ENCODE measurements at places on chromosomes 12 and 14.

DNA sequence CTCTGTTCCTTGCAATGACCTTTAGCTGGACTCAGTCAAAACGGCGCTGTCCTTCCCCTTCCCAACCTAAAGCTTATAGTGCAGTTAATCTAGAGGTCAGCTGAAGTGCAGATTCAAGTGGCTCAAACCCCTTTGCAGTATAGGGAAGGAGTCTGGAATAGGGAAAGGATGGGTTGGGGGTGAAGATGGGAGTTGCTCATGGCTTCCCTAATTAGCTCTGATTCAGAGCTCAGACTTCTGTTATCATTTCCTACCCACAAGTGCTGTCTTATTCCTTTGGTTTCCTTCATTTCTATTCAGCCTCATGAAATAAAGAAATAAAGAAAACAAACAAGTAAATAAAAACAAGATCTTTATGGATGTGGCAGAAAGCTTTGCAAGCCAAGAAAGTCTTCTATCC, 264.0 kb upstream of the HMGA2 start:
- DNase-seq = no peak

GRCh38 chr12:104064031-104064841, at the start of gene HCFC2:
Gene HCFC2, plus strand, starts transcription at chr12:104064531. Its CDS starts 30 bp downstream, at chr12:104064561.
- DNase-seq = peak; percentile 88

DNA sequence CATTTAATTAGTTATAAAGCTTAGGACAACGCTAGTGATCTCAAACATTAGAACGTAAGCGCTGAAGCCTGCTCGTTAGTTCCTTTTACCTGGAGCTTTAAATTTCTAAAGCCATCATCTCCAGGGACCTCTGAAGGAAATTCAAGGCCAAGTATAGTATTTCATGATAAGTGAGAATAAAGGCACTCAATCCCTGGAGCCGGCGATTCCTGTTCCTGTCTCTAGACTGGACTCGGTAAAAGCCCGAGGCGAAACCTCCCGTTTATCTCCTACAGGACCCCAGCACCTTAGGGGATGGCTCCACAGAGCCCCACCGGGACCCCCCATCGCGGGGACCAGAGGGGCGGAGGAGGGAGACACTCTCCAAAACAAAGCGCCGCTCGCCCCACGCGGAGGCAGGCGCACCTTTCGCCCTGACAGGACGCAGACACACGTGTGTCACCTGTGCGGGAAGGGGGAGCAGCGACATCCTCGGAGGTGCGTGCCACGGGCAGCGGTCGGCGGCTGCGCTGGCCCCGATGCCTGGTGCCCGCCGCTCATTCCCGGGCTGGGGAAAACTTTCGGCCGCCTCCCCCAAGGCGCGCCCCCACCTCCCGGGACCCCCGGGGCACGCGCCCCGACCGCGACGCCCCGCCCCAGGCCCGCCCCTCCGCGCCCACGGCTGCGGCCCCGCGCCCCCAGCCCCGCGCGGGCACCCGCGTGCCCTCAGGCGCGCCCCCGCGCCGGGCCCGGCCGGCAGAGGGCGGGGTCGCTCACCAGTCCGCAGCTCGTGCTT, 678 bp downstream of the RPS6KA5 start:
- peak; percentile 68 for DNase-seq

DNA sequence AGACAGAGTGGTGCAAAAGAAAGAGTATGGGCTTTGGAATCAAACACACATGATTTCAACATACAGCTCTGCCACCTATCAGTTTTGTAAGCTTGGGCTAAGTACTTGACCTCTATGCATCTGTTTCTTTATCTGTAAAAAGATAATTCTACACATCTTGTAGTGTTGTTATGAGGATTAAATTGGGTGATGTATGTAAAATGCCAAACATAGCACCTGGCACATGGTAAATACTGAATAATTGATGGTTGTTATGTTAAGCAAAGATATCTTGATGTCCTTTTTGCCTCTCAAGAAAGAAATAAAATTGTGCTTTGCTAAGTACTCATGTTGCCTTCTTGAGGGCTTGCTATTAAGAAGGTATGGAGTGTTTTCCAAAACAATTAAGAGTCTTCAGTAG, 2.3 kb upstream of the CSRP2 start:
- no peak for DNase-seq

DNA sequence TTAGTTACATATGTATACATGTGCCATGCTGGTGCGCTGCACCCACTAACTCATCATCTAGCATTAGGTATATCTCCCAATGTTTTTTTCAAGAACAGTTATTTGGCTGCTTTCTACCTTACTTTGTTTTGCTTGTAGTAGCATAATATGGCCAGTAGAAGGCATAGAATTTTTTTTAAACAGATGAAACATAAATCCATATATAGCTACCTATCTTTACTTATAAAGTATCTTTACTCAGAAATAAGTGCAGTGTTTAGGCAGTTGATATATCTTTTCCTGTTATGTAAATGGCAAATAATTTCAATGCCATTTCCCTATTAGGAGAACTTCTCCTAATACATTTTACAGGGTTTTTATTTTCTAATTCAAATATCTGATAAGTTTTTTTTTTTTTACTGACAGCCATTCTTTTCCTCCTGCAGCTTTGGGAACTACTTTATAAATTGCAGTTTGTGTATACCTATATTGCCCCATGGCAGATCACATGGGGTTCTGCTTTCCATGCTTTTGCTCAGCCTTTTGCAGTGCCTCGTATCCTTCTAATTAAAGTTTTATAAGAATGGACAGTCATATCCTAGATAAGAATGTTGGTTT, 143.1 kb downstream of the PCNX1 start:
- DNase-seq = no peak

- DNase-seq = peak; percentile 32
These were observed 14.6 kb upstream of the RBM19 start for GRCh38 chr12:113980537-113981337.

DNA sequence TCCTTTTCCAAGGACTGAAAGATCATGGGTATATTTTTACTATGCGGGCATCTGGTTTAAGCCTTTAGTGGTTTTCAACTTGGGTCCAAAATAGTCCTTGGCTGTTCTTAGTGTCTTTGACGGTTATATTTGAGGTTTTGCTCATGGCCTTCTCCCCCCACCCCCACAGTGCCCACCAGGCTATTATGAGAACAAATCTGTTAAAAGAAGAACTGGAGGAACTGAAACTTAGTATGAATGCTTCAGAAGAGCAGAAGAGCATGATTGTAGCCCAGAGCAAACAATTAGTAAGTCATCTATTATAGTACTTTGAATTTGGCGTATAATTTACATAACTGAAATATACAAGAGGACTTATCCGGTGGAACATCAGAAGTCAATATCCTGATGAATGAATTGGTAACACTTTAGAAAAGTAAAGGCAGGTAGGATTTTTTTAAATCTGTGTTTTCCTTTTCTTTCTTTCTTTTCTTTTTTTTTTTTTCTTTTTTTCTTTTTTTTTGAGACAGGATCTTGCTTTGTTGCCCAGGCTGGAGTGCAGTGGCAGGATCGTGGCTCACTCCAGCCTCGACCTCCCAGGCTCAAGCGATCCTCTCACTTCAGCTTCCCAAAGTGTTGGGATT, 71.8 kb upstream of the BCAT1 start:
- DNase-seq = no peak

- DNase-seq = no peak
These were observed 61.7 kb downstream of the TBX5 start for GRCh38 chr12:114344303-114344663.

DNA sequence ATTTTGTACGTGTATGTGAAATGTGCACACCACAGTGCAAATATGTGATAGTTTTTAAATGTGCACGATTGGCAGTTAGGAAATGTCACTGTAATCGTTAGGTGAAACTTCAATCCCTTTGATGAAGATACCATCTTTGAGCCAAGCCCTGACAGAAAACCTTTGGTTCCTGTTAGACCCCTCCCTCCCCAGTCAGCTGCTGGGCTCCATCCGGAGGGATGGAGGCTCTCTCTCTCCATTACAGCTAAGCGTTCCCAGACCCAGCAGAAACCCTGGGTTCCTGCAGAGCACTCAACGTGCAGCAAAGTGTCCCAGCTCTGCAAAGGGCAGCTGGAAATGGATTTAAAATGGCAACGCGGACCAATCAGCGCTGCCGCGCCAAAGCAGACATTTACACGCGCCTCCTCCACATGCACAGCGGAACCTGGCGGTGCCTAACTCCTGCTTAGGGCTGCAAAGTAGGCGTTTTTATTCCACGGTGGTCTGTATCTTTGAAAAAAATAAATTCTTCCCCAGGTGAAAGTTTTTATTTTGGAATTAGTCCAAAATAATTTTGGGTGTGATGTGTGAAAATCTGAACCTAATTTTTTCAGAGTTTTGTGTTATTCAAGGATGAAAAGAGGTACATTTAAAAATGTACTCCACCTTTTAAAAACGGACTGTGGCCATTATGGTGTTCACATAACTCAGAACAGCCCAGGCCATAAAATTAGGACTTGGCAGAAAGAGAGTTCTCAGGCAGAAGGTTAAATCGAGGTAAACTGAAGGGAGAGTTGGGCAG, 1.4 kb upstream of the HMGA2 start:
- peak; percentile 94 for DNase-seq

DNA sequence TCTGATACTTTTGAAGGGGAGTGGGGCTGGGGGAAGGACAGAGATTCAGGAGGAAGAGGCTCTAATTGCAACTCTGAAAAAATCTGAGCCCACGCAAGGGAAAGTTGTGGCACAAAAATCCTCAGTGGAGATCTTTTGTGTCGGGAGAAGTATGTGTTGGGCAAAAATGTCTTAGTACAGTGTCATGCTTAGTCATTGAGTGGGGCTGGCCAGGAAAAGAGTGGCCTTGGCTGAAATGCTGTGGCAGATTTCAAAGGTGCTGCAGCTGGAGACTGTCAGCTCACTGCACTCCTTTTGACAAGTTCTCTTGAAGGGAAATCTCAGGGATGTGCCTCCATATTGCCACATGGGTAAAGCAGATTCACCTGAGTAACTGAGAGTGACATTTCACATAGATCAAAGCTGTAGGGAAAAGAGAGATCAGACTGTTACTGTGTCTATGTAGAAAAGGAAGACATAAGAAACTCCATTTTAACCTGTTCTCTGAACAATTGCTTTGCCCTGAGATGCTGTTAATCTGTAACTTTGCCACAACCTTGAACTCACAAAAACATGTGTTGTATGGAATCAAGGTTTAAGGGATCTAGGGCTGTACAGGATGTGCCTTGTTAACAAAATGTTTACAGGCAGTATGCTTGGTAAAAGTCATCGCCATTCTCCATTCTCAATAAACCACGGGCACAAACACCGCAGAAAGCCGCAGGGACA, 36.0 kb upstream of the GLIPR1 start:
- DNase-seq = no peak

DNA sequence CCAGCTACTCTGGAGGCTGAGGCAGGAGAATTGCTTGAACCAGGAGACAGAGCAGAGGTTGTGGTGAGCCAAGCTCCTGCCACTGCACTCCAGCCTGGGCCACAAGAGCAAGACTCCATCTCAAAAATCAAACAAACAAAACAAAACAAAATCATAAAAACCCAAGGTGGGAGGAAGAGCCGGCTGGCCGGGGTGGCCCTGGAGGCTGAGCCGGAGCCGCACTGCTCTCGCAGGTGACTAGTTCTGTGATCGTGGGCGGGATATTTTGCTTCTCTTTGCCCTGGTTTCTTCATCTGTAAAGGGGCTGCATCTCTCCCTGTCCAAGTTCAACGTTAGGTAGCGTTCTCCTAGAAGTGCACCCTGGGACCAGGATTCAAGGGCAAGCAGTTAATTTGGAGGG, 73.4 kb downstream of the KIF26A start:
- DNase-seq = no peak

GRCh38 chr14:32087173-32087861, 10.2 kb downstream of the ARHGAP5 start:
- no peak for DNase-seq

DNA sequence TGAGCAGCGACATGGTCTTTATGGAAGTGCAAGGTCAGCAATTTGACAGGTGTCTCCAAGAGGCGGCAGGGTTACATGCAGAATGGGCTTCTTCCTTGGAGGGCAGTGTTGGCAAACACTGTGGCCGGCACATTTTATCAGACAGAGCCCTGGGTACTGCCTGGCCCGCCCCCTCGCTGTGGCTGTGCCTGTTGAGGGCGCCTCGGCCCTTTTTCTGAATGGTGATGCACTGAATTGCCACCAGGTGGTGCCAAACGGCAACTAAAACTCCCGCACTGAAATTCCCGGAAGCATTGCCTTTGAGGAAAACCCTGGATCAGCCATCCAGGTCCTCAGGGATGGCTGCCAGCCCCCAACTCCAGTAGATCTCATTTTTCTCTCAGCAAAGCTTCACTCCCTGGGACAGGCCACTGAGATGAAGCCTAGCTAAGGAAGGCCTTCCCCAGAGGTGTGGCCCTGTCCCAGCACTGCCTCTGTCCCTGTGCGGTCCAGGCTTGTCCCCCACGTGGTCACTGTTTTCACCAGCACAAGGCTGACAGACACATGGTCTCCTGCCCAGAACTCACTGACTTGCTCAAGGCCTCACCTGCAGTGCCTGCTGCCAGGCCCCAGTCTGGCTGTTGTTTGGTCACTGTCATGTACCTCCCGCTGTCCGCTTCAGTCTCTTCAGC, 73.6 kb downstream of the TESC start:
- DNase-seq = peak; percentile 94

DNA sequence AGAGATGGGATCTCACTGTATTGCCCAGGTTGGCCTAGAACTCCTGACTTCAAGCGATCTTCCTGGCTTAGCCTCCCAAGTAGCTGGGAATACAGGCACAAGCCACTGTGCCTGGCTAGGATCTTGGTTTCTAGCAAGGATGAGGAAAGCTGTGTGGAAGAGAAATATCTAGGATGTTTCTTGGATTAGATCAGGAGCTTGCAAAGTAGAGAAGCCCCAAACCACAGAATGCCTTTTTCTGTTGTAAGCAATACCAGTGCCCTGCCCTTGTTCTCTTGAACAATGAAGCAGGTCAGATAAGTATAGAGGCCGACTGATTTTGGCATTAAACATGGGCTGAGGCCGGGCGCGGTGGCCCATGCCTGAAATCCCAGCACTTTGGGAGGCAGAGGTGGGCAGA, 44.3 kb upstream of the STRN3 start:
- peak; percentile 22 for DNase-seq

DNA sequence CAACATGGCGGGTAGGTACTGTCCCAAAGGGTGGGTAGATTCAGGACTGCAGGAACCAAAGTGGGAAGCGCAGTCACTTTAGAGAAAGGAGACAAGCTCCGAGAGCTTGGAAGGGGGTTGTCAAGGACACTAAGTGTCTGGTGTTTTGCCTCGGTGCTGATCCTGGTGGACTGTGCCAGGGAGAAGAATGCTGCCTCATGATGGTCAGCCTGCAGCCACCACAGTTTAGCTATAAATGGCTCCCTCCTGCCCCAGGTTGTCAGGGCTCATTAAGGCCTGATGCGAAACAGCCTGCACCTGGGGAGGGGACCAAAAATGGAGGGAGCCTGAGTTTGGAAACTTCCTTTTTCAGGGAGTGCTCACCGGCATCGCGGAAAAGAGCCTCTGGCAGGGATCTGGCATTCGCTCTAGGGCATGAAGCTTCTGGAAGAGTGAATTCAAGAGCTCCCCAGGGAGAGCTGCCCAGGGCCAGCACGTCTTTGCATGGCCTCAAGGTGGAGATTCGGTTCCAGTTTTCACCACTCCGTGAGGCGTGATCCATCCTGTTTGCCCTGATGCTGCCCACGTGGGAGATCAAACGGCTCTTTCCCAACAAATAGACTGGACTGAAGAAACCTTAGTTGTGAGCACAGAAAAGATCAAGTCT, 164.0 kb downstream of the FOXN3 start:
- DNase-seq = peak; percentile 79

Measured in ELF-1 (cell line).